ENCODE measurements at places on chromosomes 3 and 15.

DNA sequence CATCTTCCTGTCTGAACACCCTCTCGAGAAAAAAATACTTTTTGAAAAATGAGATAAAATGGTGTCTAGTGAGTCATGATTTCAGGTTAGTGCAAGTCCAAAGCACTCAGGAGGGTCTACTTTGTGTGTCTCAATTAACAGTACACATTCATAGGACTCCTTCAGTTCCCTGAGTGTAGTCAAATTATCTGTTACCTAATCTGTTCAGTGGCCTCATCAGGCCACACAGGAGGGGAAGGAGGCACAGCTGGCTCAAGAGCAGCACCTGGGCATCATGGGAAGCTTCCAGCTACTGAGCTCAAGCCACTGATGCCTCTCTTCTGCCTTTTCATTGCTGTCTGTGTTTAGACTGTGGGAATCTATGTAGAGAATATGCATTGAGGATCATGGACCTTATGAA lies 341.4 kb upstream of the SGO1 start:
- no peak for DNase-seq

GRCh38 chr15:44319385-44319784 lies 30.9 kb downstream of the GOLM2 start:
- no peak for DNase-seq

DNA sequence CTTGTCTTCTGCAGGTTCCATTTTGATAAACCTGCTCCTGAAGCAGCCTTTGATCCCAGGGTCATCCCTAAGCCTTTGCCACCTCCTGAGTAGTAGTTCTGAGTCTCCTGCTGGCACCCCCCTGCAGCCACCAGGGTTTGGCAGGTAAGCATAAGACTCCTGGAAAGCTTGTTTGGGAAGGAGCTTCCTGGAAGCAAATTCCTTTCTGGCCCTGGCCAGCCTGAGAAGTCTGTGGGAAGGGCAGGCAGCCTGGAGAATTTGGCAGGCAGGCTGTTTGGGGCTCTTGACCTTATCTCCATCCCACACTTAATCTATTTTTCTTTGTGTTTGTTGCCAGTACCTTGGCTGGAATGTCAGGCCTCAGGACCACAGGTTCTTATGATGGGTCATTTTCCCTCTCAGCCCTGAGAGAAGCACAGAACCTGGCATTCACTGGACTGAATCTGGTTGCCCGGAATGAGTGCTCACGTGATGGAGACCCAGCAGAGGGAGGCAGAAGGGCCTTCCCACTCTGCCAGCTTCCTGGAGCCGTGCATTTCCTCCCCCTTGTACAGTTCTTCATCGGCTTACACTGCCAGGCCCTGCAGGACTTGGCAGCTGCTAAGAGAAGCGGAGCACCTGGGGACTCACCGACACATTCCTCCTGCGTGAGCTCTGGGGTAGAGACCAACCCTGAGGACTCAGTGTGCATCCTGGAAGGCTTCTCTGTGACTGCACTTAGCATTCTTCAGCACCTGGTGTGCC lies 13.4 kb downstream of the ATRIP start:
- no peak for DNase-seq

DNA sequence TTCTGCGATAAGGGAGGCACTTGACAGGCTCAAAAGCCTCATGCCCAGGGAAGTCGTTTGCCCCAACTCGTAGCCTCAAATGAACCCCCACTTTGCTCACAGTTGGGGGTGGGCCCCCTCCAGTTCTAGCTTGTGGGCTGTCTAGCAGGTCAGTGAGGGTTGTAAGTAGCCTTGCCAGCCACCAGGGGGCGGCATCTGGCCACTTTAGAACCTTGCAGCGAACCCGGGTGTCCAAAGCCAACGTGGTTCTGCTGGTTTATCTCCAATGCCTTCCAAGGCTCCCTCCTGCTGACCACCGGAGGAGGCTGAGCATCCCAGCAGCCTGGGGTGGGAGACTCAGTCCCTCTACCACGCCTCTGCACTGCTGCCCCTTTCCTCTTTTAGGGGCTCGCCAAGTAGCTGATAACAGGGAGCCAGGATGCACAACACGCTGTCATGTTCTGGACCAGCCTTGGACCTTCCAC lies 9.2 kb upstream of the RBSN start:
- DNase-seq: peak; percentile 48

GRCh38 chr3:71397726-71398125 lies 185.8 kb downstream of the FOXP1 start:
- DNase-seq: no peak
